ENCODE measurements at places on chromosomes 16 and 17. TPM values are rescaled to one million over a fixed set of nuclear protein-coding genes. Genes with fewer than 3 reads are reported as not detected.

- no peak for DNase-seq
Observed at GRCh38 chr16:7990626-7991260, 599.6 kb downstream of the TMEM114 start.

DNA sequence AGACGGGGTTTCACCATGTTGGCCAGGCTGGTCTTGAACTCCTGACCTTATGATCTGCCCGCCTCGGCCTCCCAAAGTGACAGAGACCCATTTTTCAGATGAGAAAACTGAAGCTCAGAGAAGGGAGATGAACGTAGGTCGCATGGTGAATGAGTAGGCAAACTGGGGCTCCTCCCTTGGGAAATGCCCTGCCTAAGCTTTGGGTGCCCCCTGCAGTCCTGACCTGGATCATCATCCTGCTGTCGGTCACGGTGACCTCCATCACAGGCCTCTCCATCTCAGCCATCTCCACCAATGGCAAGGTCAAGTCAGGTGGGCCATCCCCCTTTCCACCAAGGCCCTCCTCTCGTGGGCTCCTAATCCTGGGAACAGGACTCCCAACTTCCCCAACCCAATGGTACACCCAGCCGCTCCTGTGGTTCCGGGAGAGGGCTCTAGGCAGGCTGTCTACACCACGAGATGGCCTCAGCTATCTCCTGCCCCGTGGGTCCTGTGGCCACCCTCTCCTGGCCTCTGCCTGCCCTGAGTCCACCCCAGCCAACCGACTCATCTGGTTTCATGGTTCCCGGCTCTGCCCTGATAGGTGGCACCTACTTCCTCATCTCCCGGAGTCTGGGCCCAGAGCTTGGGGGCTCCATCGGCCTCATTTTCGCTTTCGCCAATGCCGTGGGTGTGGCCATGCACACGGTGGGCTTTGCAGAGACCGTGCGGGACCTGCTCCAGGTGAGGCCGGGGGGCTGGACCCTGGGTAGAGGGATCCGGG, 4.7 kb downstream of the SLC12A3 start:
- DNase-seq, result no peak

- no peak for DNase-seq
Observed at GRCh38 chr16:66357523-66357928, 9.0 kb upstream of the CDH5 start.

The CACNG5 gene
- total RNA-seq, result not detected

GRCh38 chr17:34895383-34895782, 65.9 kb downstream of the CCT6B start:
- no peak for DNase-seq

- DNase-seq, result no peak
Observed at GRCh38 chr17:79792341-79792871, 4.5 kb downstream of the CBX8 start.

DNA sequence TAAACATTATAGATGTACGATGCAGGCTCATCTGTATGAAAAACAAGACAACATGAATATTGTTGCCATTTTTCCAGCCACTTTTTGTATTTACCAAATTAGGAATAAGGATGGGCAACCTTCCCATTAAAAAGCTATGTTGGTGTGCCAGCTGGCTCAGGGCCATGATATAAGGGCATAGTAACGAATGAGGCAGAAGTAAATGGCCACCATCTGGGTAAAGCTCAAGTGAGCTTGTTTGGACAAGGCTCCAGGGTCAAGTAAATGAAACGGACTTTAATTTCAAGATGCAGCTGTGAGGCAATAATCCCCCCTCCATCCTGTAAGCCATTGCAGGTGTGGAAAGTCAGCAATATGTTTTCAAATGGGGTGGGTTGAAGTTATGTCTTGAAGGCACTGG, 930.9 kb upstream of the CDH8 start:
- DNase-seq, result no peak

DNA sequence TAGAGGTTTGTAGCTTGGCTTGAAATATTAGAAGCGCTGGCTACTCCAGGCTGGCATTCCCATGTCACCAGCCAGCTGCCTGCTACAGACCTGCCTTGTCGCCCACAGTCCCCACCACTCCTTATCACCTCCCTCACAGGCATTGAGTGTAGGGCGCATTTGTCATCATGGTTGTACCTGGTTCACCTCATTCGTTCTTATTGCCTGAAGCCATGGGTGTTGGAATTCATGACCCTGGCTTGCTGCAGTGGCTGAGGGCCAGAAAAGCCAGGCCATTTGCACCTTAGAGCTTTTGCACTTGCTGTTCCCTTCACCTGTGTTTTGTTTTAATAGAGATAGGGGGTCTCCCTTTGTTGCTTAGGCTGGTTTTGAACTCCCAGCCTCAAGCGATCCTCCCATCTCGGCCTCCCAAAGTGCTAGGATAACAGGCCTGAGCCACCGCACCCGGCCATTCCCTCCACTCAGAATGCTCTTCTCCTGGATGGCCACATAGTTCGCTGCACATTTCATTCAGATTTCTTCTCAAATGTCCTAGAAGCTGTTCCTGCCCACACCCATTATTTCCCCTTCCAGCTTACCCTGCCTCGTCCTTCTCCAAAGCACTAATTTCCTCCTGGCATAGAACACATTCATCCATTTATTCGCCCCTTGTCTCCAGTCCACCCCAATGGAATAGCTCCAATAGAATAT, 97.6 kb downstream of the C16orf78 start:
- DNase-seq, result no peak

DNA sequence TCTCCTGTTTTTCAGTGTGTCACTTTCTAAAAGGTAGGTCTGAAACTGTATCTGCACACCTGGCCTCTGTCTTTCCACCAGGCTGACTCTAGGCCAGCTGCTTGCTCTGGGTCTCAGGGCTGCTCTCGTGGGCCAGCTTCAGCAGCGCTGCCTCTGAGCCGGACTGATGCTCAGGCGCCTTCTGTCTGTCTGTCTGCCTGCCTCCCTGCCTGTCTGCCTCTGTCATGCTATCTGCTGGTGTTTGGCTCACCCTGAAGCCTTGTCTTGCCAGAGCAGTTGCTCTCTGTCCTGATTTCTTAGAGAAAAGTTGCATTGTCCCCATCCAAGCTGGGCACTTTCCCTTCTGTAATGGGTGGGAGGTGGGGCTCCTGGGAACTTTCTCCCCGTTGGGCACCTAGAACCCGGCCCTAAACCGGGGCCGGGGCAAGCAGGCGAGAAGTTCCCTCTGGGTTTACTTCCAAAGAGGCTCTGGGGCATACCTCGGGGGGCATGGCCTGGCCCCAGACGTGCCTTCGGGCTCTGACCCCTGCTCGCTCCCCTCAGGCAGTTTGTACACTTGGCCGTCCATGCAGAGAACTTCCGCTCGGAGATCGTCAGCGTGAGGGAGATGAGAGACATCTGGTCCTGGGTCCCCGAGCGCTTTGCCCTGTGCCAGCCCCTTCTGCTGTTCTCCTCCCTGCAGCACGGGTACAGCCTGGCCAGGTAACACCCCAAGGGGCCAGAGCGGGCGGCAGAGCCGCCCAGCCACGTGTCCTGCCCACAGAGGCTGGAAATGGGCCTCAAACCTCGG, 15.9 kb upstream of the ATP6V0C start:
- no peak for DNase-seq

DNA sequence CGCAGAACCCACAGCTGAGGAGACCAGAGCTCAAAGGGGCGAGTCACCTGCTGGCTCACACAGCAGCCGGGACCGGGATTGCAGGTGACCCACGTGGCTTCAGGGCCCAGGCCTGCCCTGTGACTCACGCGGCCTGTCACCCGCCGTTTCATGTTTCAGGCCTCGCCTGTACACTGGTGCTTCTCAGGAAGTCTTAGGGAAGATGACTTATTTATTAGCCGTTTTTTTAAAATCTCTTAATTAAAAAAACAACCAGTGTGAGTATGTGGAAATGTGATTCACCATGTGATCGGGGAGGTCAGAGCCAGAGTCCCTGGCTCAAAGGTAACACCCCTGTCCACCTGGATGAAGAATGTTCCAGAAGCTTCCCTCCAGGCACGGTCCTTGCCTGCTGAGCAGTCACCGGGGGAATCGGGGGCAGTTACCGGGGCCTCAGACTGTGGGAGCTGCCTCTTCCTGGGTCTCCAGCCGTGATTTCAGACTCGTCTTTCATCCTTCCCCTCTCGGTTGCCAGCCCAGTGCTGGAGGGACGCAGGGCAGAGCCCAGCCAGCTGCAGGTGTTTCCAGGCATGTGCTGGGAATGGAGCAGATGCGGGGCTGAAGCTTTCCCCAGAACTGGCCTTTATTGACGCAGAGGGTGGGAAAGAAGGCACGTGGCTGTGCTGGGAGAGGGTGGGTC, 49.3 kb downstream of the CMIP start:
- DNase-seq, result peak; percentile 78

- no peak for DNase-seq
Observed at GRCh38 chr17:17380145-17380925, 77.2 kb downstream of the NT5M start.

DNA sequence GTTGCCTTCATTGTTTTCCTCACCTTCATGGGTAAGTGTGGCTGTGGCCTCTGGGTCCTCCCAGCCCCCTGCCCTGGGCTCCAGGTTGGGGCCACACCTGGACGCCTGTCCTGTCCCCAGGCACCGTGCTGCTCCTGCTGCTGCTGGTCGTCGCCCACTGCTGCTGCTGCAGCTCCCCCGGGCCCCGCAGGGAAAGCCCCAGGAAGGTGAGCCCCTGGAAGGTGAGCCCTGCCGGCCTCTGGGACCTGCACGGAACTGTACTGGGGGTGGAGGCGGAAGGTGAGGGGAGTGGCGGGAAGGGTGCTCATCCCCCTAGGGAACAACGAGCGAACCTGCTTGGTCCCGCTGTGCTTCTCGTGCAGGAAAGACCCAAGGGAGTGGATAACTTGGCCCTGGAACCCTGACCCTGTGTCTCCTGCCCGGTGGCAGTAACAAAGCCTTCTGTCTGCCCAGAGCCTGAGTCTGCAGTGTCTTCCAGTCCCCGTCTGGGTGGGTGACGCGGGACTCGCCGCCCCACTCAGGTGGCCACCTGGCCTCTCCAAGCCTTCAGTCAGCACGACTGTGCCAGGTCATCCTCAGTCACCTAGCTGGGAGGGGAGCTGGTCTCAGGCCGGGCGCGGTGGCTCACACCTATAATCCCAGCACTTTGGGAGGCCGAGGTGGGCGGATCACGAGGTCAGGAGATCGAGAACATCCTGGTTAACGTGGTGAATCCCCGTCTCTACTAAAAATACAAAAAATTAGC, 831 bp downstream of the SMIM22 start:
- no peak for DNase-seq

Measured in aorta (tissue), 5 donors.